ENCODE measurements at places on chromosomes 16 and 17.

GRCh38 chr16:89619840-89620239 lies 6.4 kb downstream of the DPEP1 start:
- DNase-seq, result no peak

DNA sequence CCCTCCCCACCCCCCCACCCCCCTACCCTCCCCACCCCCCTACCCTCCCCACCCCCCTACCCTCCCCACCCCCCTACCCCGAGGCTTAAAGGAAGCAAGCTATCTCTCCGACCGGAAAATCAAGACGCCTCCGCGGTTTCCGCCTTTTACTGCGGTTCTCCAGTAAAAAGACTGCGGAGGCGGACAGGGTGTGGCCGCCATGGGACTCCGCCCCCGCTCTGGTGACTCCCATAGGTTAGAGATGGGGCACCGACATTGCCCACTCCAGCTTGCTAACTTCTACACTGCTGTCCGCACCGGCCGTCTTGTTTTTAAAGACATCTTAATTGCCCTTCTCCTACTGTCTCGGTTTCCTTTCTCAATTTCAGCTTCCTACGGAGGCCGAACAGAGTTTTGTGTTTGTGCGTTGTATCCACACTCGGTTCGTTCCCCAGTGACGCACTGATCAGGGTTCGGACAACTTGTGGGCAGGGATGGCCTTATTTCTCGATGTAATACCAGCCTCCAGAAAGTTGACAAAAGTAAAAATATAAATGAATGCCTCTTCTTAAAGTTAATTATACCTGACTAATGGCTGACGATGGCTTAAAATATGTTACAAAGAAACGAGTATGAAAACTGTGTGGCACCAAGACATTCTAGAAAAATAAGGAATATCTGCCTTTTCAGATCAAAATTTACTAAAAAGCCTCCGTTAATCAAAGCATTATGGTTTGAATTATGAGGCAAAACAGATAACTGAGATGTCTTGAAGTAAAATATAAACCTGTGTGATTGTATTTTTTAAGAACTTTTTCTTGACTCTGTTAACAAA lies 1.1 kb upstream of the ZNF200 start:
- DNase-seq, result peak; percentile 59

- no peak for DNase-seq
These were observed 6.2 kb downstream of the FUS start for GRCh38 chr16:31186176-31186575.

DNA sequence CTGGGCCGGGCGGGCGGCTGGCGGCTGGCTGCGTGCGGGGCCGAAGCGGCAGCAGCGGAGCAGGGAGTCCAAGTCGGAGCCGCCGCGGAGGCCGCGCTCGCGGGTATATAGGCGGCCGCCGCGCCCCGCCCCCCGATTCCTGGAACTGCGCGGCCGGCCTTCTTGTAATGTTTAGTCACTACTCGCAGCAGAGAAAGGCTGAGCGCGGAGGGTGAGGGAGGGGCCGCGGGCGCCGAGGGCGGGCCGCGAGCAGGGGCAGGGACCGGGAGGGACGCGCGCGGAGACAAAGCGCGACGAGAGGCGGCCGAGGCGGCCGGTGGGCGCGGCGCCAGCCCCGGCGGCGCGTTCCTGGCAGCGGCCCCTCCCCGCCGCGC lies at the start of gene SOCS3:
SOCS3 (minus strand) TSS at position 81 of the 374 bp plus-strand sequence. CDS start 982 bp downstream, outside the sequence.
- DNase-seq, result peak; percentile 99

DNA sequence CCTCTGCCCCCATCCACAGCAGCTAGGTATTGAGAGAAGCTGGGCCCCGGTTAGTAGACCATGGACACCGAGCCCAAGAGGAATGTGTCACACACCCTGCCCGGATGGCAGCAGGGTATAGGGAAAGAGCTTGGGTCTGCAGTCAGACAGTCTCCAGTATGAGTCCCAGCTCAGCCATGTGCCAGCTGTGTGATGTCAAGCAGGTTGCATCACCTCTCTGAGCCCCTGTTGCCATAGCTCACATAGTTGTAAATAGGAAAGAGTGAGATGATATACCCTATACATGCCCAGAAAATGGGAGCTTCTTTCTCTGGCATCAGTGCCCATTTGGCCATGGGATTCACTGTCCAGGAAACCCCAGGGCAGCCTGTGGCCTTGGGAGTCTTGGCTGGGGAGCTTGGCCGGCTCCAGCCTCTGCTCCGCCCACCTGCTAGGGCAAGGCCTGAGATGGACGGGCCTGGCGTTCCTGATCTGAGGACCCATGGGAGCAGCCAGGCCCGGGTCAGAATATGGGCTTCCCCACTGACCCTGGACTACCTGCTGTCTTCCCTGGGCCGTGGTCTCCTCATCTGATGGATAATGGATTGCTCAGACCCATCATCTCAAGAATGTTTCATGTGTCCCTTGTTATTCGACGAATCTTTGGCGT lies 13.2 kb downstream of the CD300LG start:
- DNase-seq, result no peak

DNA sequence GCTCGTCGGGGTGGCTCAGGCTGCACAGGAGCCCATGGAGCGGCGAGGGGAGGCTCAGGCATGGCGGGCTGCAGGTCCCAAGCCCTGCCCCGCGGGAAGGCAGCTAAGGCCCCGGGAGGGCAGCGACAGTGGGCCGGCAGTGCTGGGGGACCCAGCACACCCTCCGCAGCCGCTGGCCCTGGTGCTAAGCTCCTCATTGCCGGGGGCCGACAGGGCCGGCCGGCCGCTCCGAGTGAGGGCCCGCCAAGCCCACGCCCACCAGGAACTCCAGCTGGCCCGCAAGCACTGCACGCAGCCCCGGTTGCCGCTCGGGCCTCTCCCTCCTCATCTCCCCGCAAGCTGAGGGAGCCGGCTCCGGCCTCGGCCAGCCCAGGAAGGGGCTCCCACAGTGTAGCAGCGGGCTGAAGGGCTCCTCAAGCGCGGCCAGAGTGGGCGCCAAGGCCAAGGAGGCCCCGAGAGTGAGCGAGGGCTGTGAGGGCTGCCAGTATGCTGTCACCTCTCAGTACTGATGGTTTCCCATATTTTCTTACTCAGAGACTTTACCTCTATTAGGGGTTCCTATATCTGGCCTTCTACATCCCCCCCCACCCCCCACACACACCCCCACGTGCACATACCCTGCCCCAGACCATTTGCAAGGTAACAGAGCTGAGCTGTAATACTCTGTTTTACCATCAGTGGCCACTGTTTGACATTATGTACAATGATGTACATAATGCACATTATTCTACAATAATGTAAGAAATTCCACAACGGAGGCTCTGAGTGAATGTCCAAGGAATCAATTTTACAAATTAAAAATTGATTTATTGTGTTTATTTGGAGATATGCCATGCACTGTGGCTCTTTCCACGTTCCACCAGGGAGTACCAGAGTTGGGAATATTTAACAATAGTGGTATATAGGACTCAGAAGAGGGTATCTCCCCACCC lies 3.7 kb upstream of the VAT1L start:
- DNase-seq, result no peak

GRCh38 chr17:349666-350065 lies 2.9 kb downstream of the RPH3AL start:
- no peak for DNase-seq

DNA sequence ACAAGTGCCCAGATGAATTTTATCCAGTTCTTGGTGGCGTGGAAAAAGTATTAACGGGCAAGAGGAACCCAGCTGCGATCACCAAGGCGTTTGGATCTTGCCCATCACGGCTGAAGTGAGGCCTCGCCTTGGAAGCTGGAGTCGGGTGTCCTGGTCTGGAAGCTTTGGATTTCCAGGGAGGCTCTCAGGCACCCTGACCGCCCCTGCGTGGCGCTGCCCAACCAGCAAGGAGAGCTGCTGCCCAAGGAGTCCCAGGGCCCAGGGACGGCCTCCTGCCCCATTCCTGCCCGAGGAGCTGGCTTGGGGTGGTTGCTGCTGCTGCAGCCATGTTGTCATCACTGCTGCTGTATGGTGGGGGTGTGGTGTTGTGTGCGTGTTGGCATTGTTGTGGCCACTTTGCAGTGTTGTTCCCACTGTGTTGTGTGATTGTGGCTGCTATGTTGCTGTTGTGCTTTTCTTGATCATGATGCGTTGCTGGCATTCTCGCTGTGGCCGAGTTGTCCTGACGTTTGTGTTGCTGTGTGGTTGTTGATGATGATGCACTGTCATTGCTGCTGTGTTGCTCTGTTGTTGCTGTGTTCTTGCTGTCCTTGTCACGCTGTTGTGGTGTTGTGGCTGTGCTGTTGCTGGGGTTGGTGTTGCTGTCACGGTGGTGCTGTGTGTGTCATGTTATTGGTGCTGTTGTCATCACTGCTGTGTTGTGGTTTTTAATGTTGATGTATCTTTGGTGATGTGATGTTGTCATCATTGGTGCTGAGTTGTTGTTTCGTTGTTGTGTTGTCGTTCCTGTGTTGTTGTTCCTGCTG lies 318.8 kb downstream of the C16orf95 start:
- no peak for DNase-seq

- DNase-seq, result no peak
These were observed 28.7 kb upstream of the MED9 start for GRCh38 chr17:17448076-17448475.

DNA sequence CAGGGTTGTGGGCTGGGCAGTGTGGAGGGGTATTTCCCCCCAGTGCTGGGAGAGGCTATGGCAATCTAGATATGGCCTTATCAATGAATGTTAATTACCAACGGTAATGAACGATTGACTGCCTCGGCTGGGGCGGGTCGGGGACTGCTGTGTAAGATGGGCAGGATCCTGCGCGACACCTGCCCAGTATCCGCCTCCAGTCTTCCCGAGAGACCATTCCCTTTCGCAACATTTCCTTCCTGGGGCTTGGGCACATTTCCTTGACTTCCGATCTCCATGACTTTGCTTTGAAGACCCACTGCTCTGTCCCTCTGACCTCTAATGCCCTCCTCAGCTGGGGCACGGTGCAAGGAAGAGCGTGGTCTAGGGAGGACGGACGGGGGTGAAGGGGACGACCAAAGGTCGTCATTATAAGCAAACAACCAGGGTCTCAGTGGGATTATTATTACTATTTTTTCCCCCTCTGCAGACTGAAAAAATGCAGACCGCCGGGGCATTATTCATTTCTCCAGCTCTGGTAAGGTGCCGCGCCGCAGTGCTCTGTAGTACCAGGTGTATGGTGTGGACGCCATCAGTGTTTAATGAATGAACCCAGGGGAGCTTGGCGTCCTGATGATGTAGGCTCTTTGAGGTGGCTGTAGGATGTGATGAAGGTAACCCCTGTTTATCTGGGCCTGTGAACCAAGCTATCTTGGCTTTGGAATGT lies 506 bp downstream of the ATP5MC1 start:
- DNase-seq, result no peak
